ENCODE measurements at places on chromosomes 1 and 21.

- DNase-seq, result no peak
Measured at GRCh38 chr21:39189857-39190604, 6.8 kb upstream of the PSMG1 start.

DNA sequence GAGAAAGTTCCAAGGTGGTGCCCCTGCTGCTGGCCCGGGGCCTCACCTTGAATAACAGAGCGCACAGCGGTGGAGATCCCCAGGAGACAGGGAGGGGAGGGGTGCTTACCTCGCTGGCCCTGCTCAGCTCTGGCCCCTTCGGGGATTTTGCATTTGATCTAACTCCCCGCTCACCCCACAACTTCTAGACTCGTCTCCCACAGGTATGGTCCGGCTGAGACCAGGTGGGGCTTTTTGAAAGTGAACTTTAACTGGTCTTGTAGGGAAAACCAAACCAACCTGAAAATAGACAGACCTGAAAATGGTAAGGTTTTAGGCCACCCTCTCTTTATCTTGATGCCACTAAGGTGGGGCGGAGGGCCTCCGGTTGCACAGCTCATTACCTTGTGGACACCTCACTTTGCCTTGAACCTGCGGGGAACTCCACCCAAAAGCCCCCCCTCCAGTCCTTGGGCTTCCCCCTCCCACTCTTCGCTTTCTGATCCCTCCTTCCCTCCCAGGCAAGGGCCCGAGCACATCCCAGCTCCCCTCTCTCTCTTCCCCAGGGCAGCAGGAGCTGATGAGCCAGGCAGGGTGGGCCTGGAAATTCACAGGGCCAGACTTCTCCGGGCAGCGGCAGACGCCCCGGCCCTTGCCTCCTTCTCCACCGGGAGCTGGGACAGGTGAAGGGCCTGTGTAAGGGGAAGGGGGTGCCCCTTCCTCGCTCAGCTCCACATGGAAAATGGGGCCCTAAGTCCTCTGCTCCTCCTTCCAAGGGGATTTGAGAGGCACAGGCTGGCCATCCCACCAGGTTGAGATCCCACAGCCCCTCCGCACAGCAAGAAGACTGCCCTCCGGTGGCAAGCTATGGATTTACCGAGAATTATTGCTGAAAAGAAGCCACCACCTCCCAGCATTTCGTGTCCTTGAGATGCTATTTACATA is 16.1 kb downstream of the TNFRSF8 start:
- peak; percentile 30 for DNase-seq

- no peak for DNase-seq
Measured at GRCh38 chr21:28641731-28642130, 350.9 kb downstream of the LTN1 start.

GRCh38 chr1:75630004-75630594 is 19.2 kb upstream of the SLC44A5 start:
- peak; percentile 87 for DNase-seq

DNA sequence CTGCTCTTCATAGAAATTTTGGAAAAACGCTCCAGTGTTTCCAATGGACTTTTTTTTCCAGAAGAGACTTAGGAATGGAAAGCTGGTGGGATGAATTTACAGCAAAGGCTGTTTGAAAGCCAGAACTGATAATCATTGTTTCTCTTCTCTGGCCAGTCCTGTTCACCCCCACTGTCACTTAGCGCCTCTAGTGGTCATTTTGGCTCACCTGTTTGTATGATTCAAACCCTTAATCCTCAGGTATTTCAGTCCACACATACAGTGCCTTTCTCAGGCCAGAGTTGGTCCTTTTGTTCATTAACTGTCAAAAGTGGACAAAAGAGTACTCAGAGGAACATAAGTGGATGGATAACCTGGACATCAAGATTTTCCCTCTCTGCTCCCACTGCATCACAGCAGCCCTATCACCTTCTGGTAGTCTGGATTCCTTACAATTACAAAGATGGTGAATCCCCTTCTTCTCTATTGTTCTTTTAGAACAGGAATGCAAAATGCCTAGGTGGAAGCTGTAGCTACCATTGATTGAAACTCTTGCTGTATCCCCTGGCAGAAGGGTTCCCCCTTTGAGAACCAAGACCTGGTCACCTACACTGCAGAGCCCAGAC is 177.6 kb upstream of the OLFM3 start:
- no peak for DNase-seq

- no peak for DNase-seq
Measured at GRCh38 chr1:84825161-84825560, 67.8 kb downstream of the LPAR3 start.

GRCh38 chr1:108541861-108542260 is 18.0 kb upstream of the EEIG2 start:
- no peak for DNase-seq

GRCh38 chr1:2496087-2496622 is 20.1 kb downstream of the PLCH2 start:
- DNase-seq, result no peak

- DNase-seq, result no peak
Measured at GRCh38 chr1:220528679-220529501, 954 bp downstream of the MARK1 start.

GRCh38 chr1:243287652-243288051 is 31.8 kb downstream of the SDCCAG8 start:
- DNase-seq, result no peak

DNA sequence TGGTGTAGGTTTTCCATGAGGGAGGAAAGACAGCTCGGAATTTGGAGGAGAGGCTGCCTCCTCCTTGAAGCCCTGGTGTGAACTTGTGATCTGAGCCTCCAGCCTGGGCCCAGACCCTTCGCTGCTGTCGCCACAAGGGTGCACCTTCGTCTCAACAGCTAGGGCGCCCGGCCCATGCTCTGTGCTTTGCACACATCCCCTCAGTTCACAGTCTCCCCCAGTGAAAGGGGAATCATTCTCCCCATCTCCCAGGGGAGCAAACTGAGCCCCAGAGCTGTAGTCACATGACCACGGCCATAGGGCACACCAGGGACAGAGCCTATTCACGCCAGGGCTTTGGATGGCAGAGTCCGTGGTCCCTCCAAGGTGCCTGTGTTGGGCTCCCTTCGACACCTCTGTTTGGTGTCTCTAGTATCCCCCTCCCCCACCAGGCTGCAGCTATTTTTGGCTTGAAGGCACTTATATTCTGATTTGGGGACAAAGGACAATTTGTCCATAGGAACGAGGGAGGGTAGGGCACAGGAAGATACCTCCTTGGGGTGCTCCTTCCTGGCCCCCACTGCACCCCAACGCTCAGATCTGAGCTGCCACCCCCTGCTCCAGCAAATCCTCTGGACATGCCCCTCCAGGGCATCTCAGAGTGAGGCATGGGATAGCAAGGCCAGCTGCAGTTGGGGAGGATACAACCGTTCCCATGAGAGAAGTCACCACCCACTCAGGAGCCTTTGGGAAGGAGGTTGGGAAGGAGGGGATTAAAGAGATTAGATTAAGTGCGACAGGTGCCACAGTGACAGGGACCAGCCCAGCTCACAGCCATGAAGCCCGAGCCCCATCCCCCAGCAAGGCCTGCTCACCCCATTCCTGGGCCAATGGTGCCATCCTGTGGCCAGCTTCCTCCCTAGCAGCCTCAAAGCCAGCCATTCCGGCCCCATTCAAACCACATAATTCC is 15.7 kb downstream of the MATN1 start:
- peak; percentile 43 for DNase-seq

- DNase-seq, result no peak
Measured at GRCh38 chr1:224880593-224881307, 48.7 kb upstream of the DNAH14 start.

DNA sequence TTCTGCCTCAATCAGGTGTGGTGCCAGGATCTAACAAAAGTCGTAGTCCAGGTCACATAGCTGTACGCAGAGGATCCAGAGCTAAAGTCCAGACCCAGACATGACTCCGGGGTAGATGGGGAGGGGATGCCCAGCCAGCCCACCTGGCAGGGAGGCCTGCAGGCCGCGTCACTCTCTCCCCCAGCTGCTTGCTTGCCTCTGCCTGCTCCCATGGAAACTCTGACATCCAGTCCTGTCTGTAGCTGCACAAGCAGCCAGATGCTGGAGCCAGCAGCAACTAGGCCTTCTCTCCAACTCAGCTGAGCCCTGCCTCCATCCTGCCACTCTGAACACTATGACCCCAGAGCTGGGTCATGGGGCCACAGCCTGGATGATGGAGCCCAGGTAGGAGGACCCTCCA is 8.1 kb downstream of the COL8A2 start:
- DNase-seq, result no peak

DNA sequence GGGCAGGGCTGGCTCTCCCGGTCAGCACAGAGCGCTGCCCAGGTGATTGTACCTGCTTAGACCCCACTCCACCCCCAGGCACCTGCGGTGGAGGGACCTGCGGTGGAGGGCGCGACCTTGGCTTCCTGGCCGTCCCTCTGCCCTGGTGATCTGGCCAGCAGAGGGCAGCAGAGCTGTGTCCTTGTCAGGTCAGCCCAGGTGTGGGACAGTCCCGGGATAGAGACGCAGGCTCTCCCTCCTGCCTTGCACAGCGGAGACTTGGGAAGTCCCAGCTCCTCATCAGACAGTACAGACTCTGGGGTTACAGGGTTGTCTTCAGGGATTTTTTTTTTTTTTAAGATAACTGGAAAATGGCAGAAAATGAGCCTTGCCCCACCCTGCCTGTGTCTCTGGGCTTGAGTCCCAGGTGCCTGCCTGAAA is 10.0 kb downstream of the SLX9 start:
- DNase-seq, result peak; percentile 27

- DNase-seq, result peak; percentile 88
Measured at GRCh38 chr1:201190624-201191051, at the start of gene IGFN1. TSS of gene IGFN1 (plus strand) at chr1:201190824. CDS start at chr1:201193294, 2,470 bp downstream.

DNA sequence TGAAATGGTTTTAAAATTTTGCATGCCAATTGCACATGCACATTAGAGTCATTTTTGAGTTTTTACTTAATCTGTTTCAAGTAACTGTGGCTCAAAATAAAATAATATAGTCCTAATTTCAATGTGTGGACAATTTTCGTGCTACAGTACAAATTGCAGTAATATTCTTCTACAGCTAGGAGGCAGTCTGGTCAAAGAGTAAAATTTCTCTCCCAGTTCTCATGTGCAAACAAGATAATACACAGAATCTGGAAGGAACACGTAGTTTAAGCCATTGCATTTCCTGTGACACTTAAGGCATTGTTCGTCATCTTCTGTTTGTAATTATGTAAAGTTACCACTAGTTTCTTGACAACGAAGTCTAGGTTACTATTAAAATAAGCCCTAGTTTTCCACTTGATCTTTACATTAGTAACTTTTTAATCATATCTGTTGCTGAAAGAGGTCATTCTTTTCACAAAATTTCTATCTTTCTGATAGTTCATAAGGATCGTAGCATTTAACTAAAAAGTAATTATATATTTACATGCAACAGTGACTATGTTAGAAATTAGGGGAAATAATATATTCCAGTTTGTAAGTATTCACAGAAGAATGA is 28.9 kb downstream of the ODR4 start:
- DNase-seq, result peak; percentile 25

DNA sequence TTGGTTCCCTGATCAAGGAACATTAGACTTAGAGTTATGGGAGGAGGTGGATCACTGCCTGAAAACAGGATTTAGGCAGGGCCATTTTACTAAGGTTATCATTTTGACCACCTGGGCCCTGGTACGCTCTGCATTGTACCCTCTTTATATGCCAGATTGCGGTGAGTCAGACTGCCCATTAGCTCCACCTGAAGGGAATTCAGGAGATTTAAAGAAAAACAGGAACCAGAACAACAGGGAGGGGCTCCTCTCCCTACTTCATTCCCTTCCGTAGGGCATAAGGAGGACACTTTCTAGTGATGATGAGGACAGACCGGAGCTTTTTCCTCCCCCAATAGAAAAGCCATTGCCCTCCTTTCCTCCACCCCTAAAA is 20.6 kb upstream of the ITLN1 start:
- no peak for DNase-seq

DNA sequence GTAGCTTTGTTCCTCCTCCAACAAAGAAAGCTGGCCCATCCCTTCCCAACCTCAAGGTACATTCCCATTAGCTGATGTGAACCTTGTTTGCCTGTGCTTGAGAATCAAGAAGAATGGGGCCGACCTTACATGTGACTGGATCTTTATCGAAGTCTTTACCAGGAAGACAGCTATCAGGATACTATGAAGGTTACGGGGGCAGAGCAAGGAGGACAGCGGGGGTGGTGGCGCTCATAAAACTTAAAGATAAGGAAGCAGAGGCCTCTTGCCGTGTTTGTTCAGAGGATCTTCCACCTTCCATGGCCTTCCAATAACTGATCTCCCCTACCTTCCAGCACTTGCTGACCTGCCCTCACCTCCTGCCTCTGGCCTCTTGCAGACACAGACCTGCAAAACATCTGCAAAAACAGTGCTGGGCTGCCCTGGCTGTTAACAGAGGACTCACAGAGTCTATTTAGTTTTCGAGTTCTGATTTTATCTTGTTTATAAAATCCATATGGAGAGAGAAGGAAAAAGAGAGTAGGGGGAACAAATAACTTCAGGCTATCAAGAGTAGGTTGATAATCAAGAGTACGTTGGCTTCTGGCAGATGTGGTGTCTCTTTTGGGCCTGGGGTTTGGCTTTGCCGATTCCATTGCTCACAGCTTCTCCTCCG is 198.0 kb downstream of the HUNK start:
- DNase-seq, result no peak

DNA sequence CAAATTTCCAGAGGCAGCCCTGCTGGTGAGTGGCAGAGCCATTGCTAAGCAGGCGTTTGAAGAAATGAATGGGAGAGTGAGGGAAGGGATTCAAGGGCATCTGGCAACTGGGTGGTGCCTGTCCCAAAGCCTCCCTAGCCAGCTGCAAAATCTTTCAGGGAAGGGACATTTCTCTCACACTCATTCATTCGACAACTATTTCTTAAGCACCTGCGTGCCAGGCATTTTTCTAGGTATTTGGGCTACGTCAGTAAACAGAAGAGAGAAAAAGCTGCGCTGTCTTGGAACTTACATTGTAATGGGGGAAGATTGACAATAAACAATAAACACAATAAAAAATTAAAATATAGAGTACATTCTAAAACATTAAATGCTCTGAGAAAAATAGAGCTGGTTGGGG is 301.9 kb upstream of the USP24 start:
- no peak for DNase-seq

- no peak for DNase-seq
Measured at GRCh38 chr1:20126041-20126805, 6.9 kb upstream of the PLA2G2D start.

DNA sequence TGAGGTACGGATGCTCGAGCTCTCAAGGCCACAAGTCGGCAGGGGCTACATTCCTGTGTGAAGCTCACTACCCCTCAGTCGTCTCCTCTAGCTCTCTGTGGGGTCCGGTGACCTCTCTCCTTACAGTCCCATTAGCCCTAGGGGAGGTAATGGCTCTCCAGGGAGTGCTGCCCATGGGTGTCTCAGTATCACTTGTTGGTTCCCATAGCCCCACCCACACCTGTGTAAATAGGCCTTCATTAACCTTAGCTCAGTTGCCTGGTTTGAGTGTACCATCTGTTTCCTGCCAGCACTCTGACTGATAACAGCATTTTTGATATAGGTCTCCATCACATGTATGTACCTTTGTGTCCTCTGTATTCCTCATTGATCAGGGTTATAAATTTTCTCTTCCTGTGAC is 133.2 kb upstream of the KCNJ15 start:
- peak; percentile 71 for DNase-seq

- no peak for DNase-seq
Measured at GRCh38 chr1:46735708-46736324, 16.9 kb upstream of the EFCAB14 start.

Data from NCI-H146 (cell line).